ENCODE measurements at places on chromosomes 13 and 19. TPM values are rescaled to one million over a fixed set of nuclear protein-coding genes. Genes with fewer than 3 reads are reported as not detected.

EBPL gene
- total RNA-seq, result 48.0 TPM

SLC25A42 gene
- 12.7 TPM for total RNA-seq

N4BP2L1 gene
- total RNA-seq, result 25.3 TPM

LILRB2 gene
- 18.8 TPM for total RNA-seq

ZNF224 gene
- total RNA-seq, result 24.8 TPM

EMC10 gene
- total RNA-seq, result 103 TPM

SLC17A7 gene
- 0.69 TPM for total RNA-seq

PSG7 gene
- not detected for total RNA-seq

ERCC2 gene
- total RNA-seq, result 13.7 TPM

ZNF525 gene
- 9.4 TPM for total RNA-seq

DNA sequence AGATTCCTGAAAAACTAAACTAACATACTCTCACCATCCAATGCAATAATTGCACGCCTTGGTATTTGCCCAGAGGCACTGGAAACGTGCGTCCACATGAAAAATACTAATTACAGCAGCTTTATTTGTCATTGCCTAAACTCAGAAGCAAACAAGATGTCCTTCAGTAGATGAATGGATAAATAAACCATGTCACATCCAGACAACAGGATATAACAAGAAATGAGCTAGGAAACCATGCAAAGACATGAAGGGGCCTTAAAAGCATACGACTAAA, 25.0 kb downstream of the ELL start:
- peak overlapping the region; percentile 42 for H3K27ac ChIP-seq
- no peak overlapping the region for H3K4me3 ChIP-seq
- peaks cover 94% of the 10 kb centered on the region for H3K4me1 ChIP-seq
- no peaks in the 10 kb centered on the region for H3K27me3 ChIP-seq
- no peaks in the 10 kb centered on the region for H3K36me3 ChIP-seq
- no peak for DNase-seq

- no peaks in the 10 kb centered on the region for H3K27me3 ChIP-seq
- no peak overlapping the region for H3K4me3 ChIP-seq
- DNase-seq, result no peak
- H3K27ac ChIP-seq, result no peak overlapping the region
- H3K36me3 ChIP-seq, result peaks cover 14% of the 10 kb centered on the region
These were observed 1.3 kb upstream of the C1QTNF9 start for GRCh38 chr13:24308068-24308445.

DNA sequence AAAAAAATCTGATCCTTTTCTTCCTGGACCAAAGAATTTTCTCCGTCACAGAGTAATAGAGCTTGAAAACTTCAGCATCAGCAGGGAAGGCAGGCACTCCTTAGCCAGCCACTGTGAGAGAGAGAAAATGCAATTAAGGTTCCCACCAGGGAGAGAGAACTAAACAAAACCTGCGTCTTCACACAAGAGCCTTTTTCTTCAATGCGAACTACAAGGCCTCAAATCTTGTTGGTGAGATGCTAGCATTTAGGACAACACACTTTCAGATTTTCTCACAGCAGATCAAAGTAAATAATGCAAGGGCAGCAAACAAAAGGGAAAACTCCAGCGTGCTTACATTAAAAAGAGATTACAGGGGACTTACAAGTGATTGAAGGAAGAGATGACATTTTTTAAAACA, 80.1 kb downstream of the DACH1 start:
- H3K4me3 ChIP-seq, result no peak overlapping the region
- H3K27me3 ChIP-seq, result no peaks in the 10 kb centered on the region
- DNase-seq, result no peak

- no peak for DNase-seq
- no peak overlapping the region for H3K27ac ChIP-seq
- no peak overlapping the region for H3K4me3 ChIP-seq
- no peaks in the 10 kb centered on the region for H3K27me3 ChIP-seq
- H3K36me3 ChIP-seq, result peaks cover 15% of the 10 kb centered on the region
These were observed 30.9 kb downstream of the LAMP1 start for GRCh38 chr13:113327766-113328471.

DNA sequence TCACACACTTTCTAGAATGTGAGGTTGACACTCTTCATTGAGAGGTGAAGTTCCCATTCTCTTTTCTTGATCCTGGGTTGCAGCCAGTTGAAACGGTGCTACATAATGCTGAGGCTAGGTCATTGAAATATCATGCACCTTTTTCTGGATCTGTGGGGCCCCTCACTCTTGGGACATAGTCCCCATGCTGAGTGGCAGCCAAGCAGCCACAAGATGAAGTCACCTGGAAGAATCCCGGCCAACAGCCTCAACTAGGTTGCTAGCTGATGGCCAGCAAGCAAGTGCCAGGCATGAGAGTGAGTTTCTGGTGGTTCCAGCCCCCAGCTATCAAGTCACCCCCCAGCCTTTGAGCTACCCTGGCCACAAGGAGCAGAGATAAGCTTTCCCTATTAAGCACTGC, 148.5 kb upstream of the TSHZ3 start:
- no peak overlapping the region for H3K4me3 ChIP-seq
- H3K36me3 ChIP-seq, result no peaks in the 10 kb centered on the region
- H3K4me1 ChIP-seq, result no peaks in the 10 kb centered on the region

DNA sequence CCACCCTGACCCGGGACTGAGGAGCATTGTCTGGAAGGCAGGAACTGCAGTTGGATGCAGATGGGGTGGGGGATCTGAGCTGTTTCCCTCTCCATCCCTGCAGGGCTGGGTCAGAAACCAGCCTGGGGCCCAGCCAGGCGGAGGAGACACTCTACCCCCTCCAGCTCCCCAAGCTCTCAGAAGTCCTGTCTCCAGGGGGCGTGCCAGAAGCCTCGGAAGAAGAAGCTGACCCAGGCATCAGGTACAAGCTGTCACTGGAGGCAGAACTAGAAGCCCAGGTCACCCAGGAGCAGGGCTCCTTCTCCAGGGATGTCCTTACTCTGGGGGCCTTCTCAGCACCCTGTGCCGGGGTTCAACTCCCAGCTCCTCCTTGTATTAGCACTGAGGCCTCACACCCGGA, 15.5 kb downstream of the SIX5 start:
- H3K4me1 ChIP-seq, result no peaks in the 10 kb centered on the region
- no peak overlapping the region for H3K4me3 ChIP-seq
- DNase-seq, result no peak
- H3K36me3 ChIP-seq, result no peaks in the 10 kb centered on the region
- H3K27ac ChIP-seq, result no peak overlapping the region

GRCh38 chr13:93655154-93655553, 428.5 kb downstream of the GPC6 start:
- no peaks in the 10 kb centered on the region for H3K36me3 ChIP-seq
- no peak for DNase-seq

DNA sequence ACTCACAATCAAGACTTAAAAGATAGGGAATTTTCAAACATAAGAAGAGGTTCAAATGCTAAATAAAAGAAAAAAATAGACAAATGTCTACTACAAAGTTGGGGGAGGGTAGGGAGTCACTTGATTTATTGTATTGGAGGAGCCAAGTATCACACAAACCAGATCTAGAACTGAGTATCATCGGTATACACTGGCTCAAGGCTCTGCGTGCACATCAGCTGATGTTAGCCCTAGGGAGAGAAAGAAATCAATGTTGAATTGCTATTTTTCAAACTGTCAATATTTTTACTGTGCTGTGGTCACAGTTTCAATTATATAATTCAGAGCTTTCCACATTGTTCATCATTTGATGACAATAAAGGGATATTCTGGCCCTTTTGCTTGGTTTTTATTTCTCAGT, 54.9 kb upstream of the RXFP2 start:
- no peak overlapping the region for H3K4me3 ChIP-seq
- DNase-seq, result no peak
- H3K27me3 ChIP-seq, result no peaks in the 10 kb centered on the region
- H3K27ac ChIP-seq, result no peak overlapping the region
- no peaks in the 10 kb centered on the region for H3K4me1 ChIP-seq
- no peaks in the 10 kb centered on the region for H3K36me3 ChIP-seq

DNA sequence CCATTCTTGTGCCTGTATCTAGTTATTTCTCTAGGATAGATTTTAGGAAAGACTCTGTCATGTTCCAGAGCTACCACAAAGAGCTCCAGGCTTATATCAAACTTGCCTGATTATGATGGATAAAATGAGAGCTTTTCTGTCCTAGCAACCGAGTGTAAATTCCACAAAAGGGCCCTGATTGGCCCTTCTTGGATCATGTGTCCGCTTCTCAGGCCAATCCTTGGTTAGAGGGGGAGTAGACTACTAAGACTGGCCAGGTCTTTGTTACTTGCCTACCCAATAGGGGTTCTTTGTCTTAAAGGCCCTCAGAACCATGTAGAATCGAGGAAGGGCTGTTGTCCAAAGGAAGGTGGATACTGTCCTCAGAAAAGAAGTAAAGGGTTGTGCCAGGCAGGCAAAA, 2.4 kb downstream of the DHX34 start:
- H3K27ac ChIP-seq, result no peak overlapping the region
- no peak for DNase-seq
- H3K4me3 ChIP-seq, result no peak overlapping the region
- H3K36me3 ChIP-seq, result peaks cover 40% of the 10 kb centered on the region

Measured in upper lobe of right lung (tissue), 1 donor.